ENCODE measurements at places on chromosomes 16 and 17.

DNA sequence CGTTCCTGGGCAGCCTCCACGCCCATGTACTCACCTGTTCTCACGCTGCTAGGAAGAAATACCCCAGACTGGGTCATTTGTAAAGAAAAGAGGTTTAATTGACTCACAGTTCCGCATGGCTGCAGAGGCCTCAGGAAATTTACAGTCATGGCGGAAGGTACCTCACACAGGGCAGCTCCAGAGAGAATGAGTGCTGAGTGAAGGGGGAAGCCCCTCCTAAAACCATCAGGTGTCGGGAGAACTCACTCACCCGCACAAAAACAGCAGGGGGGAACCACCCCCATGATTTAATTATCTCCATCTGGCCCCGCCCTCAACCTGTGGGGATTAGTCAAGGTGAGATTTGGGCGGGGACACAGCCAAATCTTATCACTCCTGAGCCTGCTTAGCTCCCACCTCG, 18.2 kb downstream of the RAB40C start:
- no peak for DNase-seq

DNA sequence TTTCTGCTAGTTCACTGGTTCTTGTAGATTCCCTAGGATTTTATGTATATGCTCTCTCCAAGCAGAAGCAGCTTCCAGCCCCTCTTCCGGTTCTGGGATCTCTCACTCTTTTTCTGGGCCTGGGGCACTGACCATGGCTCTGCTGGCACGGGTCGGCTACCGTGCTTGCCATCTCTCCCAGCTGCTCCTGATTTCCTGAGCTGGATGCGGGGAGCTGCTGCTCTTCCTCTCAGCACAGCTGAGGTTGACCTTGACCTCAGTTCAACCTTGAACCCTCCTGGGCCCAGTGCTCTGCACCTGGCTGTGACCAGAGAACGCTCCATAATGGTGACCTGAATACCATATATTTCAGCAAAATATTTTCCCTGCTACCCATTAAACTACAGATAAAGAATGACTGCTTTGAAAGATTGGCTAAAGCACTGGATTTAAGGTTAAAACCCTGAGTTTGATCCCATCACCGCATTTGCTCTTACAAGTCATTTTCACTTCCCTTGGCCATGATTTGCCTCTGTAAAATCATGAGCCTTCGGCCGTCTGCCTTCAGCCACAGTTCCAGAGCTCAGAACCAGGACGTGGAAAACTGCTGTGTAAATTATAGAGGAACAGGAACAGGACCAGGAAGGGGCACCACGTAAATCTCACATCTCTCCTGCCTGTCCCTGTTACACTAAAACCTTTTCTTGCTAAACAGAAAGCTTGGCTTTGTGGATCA, 130.8 kb upstream of the CHMP6 start:
- no peak for DNase-seq

- no peak for DNase-seq
Observed at GRCh38 chr17:11458279-11458678, 140.0 kb upstream of the DNAH9 start.

DNA sequence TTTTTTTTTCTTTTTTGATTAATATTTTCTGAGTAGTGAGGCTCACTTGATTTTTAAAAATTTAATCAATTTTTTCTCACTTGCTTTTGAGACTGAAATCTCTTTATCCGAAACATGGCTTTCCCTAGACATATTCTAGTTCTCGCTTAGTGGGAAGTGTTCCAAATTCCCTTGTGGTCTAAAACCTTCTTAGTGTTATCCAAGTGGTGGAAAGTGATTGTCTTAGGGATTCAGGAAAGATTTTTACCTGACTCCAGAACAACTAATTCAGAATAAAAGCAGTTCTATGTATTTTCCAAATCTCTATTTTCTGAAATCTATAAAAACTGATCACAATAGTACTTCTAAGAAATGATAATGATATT, 178.8 kb downstream of the MAP2K6 start:
- no peak for DNase-seq

GRCh38 chr16:52787709-52788108, 240.8 kb upstream of the TOX3 start:
- no peak for DNase-seq

DNA sequence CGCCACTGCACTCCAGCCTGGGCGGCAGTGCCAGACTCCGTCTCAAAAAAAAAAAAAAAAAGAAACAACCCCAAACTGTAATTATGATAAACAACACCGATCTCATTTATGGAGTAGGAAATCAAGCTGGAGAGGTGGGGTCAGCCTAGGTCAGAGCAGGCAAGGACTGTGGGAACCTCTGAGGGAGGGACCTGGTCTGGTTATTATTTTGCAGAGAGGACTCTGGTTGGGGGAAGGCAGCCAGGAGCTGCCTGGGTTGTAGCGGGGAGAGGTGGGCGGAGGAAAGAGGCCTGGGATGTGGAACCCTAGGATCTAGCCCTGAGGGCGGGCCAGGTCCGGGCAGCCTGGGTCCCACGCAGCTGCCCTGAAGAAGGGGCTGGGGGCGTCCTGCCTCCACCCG, 10.9 kb upstream of the HS3ST6 start:
- DNase-seq: no peak

- DNase-seq: no peak
Observed at GRCh38 chr17:6305613-6306360, 129.1 kb downstream of the AIPL1 start.

DNA sequence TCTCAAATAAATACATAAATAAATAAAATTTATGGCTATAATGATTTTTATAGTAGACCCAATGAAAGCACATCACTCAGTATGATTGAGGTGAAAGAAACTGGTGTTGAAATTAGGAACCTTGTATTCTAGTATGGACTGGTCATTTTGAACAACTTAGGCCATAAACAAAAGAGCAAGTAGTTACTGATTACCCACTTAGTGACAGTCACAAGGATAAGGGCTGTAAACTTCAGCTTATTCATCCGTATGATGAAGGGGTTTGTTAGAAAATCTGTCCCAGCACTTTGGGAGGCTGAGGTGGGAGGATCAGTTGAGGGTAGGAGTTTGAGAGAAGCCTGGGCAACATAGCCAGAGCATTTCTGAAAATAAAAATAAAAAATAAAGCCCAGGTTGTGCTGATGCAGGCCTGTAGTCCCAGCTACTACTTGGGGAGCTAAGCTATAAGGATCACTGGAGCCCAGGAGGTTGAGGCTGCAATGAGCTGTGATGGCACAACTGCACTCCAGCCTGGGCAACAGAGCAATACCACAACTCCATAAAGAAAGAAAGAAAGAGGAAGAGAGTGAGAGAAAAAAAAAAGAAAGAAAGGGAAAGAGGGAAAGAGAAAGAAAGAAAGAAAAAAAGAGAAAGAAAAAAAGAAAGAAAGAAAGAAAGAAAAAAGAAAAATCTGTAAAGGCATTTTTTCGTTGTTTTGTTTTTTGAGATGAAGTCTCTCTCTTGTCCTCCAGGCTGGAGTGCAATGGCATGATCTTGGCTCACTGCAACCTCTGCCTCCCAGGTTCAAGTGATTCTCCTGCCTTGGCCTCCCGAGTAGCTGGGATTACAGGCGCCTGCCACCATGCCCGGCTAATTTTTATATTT, 4.2 kb upstream of the SPAG9 start:
- no peak for DNase-seq

DNA sequence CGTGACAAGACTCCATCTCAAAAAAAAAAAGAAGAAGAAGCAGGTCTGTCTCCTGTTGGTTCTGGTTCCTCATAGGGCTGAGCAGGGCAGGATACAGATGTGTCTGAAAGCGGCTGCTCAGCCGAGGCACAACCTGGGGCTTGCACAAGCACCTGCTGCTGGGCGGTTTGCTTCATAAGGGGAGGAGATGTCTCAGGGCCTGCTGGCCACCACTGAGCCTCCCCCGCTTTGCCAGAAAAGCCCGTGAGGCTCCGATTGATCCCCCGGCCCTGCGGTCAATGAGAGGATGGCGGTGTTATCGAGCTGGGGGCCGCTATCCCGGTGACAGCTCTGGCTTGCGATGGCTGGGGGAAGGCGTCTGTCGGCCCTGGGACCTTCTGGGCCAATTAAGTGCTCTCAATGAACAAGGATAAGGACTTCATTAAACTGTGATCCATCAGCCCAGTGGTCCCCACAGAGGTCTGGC, 162.0 kb downstream of the SDK2 start:
- DNase-seq: no peak

- no peak for DNase-seq
Observed at GRCh38 chr16:1057252-1057932, 15.2 kb upstream of the SSTR5 start.

- DNase-seq: no peak
Observed at GRCh38 chr17:81396278-81396721, 1.0 kb downstream of the BAHCC1 start.

DNA sequence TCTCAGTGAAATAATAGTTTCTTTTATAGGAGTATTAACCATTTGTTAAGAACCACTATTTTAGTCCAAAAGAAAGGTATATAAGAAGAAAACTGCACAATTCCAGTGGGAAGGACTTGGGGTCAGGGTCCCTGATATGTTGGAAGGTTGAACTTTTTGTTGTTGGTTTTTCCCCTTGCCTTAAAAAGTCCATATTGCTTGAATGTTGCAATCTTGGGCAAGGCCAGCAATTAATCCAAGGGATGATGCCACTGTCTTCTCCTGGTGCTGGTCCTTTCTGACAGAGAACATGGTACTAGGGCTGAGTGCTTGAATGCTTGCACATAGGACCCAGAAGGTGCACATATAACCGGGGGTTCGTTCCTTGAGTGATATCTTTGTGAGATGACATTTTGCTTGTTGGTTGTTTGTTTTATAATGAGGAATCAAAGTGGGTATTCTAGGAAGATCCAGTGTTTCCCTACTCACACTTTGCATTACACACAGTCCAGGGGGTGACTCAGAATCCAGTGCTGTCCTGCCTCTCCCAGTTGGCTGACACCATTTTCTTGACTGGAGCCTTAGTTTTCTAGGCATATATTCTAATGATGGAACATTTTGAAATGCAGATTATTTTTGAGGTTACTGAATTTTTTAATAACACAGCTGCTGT, 54.9 kb downstream of the SIAH1 start:
- no peak for DNase-seq

DNA sequence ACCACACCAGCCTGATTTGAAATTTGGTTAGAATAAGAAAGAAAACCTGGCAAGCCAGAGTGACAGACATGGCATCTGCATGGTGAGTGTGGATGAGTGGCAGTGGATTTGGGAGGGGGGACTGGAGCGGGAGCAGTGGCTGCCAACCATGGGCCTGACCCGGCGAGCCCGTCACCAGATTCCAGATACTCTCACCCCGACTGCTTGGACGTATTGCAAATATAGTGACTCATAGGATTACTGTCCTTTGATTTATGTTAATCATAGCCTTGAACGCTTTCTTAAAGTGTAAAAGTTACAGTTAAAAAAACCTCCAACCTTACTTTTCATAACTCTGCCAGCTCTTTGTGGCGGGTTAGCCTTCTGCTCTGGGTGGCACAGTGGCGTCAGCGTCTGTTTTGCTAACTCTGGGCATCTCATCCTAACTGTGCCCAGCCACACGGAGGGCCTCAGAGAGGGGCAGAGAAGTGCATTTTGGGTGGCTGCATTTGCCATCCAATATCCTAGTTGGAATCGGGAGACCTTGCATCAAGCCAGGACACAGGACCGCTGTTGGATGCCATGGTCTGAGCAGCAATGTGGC, 26.8 kb upstream of the FOXK2 start:
- no peak for DNase-seq

DNA sequence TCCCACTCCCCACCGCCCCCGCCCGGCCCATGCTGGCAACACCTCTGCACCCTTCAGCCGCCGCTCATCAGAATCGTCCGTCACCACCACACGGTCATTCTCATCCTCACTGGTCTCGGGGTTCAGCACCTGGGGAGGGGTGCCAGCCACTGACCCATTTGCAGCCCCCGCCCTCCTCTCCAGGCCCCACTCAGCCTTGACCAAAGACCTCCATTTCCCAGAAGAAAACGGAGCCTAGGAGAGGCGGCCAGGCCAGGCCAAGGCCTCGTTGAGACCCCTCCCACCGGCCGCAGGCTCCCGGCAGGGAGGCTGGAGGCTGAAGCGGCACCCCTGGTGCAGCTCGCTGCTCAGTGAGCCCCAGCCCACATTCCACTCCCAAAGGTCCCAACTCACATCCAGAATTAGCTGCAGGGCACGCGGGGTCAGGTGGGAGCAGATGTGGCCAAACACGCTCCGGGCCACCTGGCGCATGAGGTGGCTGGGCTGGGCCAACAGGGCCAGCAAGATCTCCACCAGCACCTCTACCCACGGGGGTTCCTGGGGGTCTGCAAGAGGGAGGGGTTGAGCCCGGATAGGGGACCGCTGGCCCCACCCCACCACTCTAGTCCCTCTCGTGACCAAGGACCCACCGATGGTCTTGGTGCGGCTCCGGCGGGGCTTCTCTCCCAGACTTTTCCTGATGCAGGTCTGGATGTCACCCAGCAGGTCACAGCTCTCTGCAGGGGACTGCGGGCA, 9.8 kb downstream of the MYBBP1A start:
- DNase-seq: no peak

DNA sequence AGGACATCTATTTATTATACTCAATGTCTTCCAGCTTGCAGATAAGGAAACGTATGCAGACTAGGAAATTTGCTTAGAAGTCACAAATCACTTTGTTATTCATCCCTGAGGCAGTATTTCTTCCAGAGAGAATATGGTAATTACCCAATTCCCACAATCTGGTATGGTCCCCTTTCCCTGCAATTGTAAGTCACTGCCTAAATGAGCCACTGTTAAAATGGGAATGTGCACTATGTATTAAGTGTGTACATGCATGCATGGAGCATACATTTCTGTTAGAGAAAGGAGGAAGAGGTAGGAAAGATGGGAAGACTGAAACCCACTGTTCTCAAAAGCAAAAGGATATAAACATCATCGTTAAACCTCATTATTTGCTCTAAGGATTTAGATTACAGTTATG, 10.0 kb downstream of the NUFIP2 start:
- no peak for DNase-seq

DNA sequence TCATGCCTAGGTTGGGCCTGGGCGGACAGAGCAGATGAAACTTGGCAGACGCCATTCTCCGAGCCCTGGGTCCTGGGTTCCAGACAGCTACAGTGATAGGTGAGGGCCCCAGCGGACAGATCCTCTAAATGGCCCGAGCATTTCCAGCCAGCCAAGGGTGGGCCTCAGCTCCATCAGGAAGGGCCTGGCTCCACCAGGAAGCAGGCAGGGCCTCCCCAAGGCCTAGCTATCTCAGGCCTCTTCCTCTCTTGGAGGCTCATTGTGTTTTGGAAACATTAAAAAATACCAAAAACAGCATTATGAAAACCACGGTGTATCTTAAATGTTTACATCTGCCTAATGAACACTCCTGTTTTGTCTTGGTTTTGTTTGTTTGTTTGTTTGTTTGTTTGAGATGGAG, 38.2 kb upstream of the SBK1 start:
- no peak for DNase-seq

DNA sequence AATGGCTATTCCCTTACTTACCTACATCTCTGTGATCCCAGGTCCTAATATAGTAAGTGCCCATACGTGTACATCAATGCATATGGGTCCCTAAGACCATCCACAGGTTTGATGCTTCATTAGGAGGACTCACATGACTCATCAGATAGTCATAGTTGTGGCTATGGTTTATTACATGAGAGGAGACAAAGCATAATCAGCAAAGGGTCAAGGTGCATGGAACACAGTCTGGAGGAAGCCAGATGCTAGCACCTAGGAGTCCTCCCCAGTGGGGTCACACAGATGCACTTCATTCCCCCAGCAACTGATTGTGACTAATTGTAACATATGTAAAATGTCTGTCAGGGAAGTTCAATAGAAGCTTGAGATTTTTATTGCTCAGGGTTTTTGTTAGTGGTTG, 42.8 kb downstream of the PHKB start:
- DNase-seq: no peak

GRCh38 chr16:89633064-89633631, 19.7 kb downstream of the DPEP1 start:
- peak; percentile 28 for DNase-seq

- no peak for DNase-seq
Observed at GRCh38 chr17:82871056-82871775, 31.4 kb upstream of the ZNF750 start.

GRCh38 chr16:88764913-88765349, 20.1 kb downstream of the PIEZO1 start:
- no peak for DNase-seq
